ENCODE measurements at places on chromosomes 7 and 10.

- DNase-seq, result peak; percentile 26
These were observed 11.0 kb upstream of the DNTT start for GRCh38 chr10:96292971-96293920.

GRCh38 chr10:2471811-2472210, 595.5 kb upstream of the PFKP start:
- DNase-seq, result no peak

- peak; percentile 73 for DNase-seq
These were observed 65.8 kb downstream of the STK17A start for GRCh38 chr7:43648473-43649406.

DNA sequence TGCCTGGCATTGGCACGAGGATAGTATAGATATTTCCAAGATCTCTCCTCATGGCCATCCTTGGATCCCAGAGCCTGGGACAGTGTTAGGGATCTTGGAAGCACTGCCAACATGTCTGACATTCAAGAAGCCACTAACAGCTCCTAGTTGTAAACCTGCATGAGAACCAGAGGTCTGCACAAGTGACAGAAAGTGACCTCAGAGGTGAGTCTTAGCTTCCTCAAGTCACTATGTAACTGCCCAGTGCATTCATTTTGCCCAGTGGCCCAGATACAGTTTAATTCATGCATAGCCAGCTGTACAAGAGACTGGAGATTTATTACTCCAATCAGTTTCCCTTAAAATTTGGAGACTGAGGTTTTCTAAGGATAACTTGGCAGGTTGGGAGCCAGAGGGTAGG, 16.7 kb downstream of the SUGCT start:
- DNase-seq, result no peak

GRCh38 chr7:69873512-69873911, 275.2 kb downstream of the AUTS2 start:
- peak; percentile 36 for DNase-seq

GRCh38 chr10:120508966-120509365, 51.9 kb downstream of the PLPP4 start:
- no peak for DNase-seq

DNA sequence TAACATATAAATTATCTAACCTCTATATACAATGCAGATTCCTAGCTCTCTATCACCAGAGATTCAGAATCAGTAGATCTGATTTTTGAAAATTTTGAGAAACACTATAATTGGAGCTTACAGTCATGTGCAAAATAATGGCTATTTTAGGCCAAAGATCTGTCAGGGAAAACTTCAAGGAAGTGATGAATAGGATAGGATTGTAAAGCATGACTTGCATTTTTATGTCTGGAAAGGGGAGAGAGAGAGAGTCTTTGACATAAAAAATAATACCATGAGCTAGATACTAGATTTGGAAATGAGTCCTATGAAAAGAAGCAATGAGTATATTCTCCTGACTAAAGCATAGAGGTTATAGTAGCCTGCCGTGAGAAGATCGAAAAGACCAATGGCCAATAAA, 181.1 kb downstream of the SDHAF3 start:
- peak; percentile 1 for DNase-seq

DNA sequence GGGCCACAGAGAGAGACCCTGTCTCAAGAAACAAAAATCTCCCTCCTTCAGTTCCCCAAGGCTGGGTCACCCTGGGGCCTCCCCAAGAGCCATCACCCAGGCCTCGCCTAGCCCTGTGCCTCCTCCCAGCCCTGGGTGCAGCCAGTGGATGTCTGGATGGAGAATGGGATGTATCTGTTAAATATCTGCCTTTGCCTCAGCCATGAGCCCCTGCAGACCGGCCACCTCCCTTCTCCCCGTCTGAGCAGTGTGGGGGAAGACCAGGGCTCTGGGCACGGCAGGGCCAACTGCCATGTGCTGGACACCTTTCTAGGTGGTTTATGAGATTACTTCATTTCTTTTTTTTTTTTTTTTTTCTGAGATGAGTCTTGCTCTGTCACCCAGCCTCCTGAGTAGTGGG, 10.0 kb downstream of the ARPC1B start:
- DNase-seq, result no peak

- DNase-seq, result no peak
These were observed 4.6 kb downstream of the BHLHA15 start for GRCh38 chr7:98215561-98216495.

DNA sequence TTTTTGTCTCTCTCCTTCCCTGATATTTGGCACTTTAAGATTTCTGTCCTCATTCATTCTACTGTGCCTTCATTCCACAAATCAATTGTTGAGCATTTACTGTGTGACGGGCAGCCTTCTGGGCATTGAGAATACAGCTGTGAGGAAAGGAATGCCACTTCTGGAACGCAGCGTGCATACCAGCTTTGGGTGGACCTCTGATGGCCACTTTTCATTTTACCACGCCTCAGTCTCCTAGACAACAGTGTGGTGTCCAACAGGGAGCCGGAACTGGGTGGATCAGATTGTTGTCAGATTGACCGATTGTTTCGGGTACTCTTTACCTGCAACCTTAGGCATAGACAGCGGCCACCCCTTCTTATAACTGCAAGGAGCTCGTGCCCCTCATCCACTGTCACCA, 222.7 kb upstream of the DPP6 start:
- DNase-seq, result no peak

- DNase-seq, result peak; percentile 62
These were observed 18.6 kb upstream of the YWHAG start for GRCh38 chr7:76377186-76377918.

DNA sequence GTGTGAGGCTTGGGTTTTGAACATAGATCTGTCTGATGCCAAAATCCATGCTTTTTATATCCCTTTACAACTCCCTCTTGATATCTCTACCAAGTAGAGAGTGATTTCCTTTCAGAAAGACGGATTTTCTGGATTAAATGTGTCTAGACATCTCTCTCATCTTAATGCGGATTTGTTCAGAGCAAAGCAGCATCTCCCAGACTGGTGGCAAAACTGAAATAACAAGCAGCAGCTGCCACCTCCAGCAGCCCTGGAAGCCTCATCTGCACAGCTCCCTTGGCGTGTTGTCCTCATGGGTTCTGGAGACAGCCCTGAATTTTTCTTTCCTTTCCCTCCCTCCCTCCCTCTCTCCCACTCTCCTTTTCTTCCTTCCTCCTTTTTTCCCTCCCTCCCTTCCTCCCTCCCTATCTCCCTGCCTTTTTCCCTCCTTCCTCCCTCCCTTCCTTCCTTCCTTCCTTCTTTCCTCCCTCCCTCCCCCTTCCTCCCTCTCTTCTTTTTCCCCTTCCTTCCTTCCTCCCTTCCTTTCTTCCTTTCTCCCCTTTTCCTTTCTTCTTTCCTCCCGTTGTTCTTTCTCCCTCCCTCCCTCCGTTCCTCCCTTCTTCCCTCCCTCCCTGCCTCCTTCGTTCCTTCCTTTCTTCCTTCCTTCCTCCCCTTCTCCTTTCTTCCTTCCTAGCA, 639.9 kb downstream of the TYW1 start:
- no peak for DNase-seq

DNA sequence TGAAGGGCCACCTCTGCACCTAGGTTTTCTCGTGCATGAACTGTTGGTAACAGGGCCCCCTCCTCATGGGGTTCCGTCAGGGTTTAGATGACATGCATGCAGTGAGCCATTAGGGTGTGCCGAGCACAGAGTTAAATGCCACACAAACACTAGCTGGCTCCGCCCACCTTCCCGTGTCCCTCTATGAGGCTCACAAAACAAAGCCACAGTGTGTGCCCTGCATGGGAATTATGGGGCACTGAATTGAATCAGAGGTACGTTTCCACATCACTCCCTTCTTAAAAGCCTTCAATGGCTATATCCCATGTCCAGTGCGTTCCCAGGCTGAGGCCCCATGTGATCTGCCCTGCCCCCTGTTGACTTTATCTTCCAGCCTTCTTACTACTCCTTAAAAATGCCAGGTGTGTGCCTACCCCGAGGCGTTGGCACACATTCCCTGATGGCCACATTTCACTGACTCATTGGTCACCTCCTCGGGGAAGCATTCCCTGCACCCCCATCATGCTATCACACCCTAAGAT, 35.7 kb downstream of the GSDME start:
- DNase-seq, result no peak

DNA sequence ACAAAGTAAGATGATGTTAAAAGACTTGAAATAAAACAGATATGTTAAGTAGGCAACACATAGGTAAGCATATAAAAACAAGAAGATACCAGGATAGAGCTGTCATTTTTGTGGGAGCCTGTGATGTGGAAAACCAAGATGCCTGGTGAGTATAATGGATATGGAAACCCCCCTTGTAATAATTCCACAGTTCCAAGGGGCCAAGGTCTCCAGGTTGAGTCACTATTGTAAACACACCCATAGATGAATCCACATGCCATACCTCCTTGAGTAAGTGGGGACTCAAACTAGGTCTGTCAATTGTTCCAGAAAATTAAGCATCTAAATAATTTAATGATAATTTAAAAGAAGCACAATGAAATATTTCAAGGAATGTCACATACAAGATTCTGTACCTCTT, 15.9 kb downstream of the CAV1 start:
- DNase-seq, result no peak

DNA sequence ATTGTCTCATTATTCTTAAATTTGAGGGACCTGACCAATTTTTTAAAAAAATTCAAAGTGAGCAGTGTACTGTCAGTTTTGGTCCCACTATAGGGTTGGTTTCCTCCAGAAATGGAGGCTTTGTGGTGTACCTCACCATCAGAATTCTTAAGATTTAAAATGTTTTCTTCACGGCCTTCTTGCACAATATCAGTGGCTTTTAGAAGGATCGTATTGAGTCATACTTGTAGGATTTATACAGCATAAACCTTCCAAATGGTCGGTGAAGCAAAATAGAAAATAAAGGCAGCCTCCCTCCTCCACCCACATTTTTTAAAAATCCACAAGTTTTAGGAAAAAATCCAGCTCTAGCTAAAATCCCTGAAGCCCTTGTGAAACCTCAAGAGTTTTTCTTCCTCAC, 126.4 kb downstream of the RNLS start:
- peak; percentile 74 for DNase-seq

- DNase-seq, result no peak
These were observed 84.8 kb upstream of the COL13A1 start for GRCh38 chr10:69716711-69717560.

DNA sequence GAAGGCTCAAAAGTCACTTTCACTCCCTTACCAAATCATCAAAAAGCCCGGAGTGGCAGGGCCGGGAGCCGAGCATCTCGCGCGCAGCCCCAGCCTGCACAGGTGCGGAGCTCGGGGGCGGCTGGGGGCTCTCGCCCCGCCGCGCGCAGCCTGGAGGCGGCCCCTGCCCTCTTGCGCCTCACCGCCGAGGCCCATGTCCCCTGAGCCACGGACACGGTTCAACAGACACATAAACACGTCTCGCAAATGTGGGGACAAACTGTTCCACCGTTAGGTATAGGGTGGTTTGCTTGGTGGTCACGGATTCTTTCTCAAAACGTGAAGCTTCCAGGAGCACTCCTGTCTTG, 700 bp downstream of the GSAP start:
- DNase-seq, result no peak

DNA sequence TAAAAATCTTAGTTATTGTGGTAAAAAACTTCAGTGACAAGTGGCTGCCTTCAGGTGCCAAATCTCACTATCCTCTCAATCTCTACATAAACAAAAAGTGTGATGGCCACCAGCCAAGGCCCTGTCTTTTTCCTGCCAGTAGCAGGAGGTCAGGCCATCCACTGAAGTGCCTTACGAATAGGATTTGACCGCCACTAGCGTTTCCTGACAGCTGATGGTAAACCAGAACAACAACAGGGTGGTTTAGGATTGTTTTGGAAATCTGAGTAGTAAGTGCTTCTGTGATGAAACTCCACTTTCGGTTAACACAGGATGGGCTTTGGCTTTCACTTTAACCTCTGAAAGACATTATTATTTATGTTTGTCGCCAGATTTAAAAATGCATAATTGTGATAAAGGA, 55.7 kb upstream of the OGDHL start:
- DNase-seq, result no peak
